ENCODE measurements at places on chromosomes 5 and 9. TPM values are rescaled to one million over a fixed set of nuclear protein-coding genes. Genes with fewer than 3 reads are reported as not detected.
A peak's percentile ranks its signal among the peaks of the same experiment; 100 is the strongest.

DNA sequence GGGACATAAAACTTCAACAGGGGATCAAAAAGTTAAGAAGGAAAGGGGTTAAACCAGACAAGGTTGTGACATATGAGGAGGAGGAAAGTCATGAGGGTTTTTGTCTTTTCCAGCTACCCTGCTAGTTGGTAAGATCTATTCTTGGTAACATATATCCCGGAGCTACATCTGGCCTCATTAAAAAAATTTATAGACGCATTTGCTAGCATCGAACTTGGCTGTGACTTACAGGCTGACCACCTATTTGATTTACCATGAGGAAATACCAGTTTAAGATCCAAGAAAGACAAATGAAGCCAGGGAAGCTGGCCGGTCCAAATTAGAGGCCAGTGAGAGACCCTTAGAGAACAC, 87.6 kb upstream of the NIPAL4 start:
- DNase-seq = no peak

GRCh38 chr5:125367702-125368101, 621.3 kb upstream of the ZNF608 start:
- DNase-seq = no peak

Gene TLE1
- 34.8 TPM for total RNA-seq

Gene SLC36A2
- not detected for total RNA-seq

DNA sequence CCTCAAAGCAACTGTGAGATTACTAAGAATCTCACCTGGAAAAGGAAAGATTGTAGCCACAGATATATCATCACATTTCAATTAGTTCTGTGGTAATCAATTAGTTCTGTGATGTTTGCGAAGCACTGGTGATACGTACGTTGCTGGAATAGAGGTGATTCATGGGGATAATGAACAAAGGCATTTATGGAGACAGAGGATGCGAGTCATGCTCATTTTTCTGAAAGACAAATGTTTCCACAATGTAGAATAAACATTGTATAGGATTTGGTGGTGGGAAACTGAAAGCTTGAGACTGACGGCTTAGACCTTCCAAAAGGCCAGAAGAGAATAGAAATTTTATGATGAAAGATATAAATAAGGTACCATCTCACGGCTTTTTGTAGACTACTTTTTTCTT, 507.3 kb upstream of the TYRP1 start:
- no peak for DNase-seq

DNA sequence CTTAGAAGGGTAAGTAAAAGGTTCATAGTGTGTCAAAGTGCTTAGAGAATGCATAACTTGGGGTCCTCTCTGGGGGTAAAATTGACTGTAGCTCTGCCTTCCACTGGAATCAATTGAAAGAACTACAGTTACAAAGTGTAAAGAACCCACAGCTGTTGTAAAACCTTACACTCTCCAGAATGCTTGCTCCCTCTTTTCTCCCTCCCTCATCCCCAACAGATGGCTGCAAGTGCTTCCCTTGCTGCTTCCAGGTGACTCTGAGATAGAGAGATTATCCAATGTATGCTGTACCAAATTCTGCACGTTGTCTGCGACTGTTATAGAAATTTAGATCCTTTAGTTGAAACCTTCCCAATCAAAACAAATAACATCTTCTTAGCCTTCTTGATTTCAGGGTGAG, 126.0 kb downstream of the STK32A start:
- DNase-seq = no peak

DNA sequence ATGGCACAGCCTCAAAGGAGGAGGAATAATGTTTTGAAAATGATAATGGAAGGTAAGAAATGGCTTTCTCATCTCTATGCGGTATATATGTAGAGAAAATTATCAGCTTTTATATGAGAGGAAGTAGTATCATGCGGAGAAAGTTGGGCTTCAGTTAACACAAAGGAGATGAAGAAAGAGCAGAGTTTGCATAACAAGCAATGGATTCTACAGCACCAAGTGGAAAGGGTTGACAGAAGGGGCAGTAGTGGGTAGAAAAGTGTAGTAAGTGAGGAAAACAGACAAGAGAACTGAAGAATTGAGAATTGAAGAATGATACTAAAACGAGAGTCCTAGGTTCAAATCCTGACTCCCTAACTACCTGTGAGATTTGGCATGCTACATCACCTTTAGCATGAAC, 51.0 kb downstream of the GNG10 start:
- DNase-seq = no peak

DNA sequence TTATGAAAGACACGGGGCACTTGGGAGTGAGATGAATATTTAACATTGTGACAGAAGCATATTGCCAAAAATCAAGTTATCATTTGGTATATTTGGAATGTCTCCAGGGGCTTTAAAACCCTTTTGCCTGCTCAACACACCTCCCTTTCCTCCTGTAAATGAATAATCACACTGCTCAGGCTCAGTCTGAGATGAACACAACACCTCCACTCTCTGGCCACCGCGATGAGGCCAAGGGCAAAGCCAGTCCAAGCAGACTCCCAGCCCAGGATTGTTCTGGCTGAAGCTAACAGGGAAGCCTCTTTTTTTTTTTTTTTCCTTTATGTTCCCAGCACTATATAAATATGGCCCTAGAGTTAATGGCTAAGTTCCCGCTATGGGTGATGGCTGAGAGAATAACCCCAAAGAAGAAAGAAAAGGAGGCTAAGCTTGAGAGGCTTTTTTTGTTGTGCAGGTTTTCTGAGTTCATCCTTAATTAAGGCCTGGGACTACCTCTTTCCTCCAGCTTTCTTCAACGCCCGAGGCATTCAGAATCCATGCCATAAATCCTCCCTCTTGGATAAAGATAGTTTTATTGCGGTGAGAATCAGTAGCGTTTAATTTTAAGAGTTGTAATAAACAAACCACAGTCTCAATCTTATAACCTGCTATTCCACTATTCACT, 10.5 kb upstream of the ERAP1 start:
- no peak for DNase-seq

- DNase-seq = no peak
Measured at GRCh38 chr9:124084087-124084486, 72.5 kb downstream of the LHX2 start.

DNA sequence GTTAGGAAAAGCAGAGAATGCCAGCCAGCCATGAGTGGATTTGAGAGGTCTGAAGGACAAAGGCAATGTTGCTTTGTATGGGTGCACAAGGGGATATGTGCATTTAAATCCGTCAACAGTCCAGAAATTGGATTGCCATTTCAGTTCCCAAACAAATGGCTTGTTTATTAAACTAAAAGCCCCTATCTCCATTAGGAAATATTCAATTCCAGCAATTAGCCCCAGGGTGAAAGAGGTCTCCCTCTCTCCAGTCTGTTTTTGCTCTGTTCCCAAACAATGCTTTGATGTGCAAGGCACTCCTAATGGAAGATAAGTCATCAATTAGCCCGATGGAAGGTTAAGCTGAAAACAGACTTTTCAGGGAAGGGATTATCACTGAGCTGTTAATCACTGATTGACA, 101.3 kb downstream of the C9orf152 start:
- no peak for DNase-seq

Gene NRG2
- total RNA-seq = 7.0 TPM

Gene FCN2
- not detected for total RNA-seq

Gene PCDHGA6
- total RNA-seq = 7.3 TPM

GRCh38 chr9:93122721-93123221, 11.3 kb downstream of the NINJ1 start:
- peak; percentile 46 for DNase-seq

GRCh38 chr5:137566780-137567179, 67.7 kb upstream of the SPOCK1 start:
- DNase-seq = no peak

Gene ZNF483
- total RNA-seq = 1.7 TPM

Gene UBE2B
- 65.3 TPM for total RNA-seq

Gene SYNPO
- total RNA-seq = 8.5 TPM

GRCh38 chr5:112583166-112583565, 154.5 kb upstream of the APC start:
- no peak for DNase-seq

DNA sequence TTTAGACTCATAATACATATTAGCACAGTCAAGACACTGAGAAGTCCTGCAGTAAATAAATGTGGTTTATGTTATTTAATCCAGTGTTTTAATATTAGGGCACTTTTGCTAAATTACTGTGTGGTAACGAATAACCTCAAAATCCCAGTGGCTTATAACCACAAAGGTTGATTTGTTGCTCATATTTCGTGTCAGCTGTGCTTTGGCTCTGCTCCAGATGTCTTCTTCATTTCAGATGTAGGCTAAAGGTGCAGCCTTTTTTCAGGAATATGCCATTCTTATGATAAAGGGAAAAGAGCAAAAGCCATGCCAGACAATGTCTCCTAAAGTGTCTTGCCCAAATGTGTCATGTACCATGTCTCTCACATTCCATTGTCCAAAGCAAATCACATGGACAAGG, 144.8 kb downstream of the BRINP1 start:
- DNase-seq = no peak

GRCh38 chr9:136847088-136847825, 2.0 kb upstream of the PHPT1 start:
- DNase-seq = peak; percentile 81

DNA sequence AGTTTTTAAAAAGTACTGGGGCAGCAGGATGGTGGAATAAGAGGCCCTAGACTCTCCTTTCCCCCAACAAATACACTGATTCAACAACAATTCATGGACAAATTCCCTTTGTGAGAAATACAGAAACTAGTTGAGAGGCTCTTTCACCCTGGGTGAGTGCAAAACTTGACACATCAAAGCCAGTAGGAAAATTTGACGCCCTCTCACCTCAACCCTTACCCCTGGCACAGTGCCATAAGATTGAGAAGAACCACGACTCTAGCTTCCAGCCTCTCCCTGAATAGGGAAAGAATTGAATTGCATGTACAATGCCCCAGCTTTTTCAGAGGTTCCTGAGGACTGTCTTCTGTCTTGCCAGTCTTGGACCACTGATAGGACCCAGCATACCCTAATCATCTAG, 12.3 kb downstream of the KIF4B start:
- DNase-seq = no peak

DNA sequence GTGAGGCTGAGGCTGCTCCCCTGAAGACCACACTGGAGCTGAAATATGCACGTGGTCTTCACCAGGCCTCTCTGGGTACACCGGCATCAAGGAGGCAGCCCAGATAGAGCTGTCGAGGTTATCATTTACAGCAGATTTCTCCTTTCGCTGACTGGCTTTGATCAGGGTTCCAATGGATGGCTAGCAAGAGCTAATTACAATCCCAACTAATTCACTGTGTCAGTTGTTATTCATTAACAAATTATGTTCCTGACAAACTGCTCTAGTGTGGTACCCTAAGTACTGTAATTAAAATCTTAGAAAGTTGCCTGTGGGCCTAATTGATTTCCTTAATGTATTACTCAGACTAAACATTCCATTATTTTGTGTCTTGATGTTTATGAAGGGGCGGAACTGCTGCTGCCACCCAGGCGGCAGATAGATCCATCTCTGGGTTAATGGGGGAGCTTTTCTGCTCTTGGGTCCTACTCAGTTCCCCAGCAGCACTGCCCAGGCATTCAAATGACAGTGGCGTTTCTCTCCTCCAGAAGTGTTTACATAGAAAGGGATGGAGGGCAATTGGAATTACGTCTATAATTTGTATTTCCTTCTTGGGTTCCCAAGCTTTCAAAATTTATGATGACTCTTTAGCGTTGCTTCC, 71.7 kb upstream of the RAD23B start:
- DNase-seq = no peak

DNA sequence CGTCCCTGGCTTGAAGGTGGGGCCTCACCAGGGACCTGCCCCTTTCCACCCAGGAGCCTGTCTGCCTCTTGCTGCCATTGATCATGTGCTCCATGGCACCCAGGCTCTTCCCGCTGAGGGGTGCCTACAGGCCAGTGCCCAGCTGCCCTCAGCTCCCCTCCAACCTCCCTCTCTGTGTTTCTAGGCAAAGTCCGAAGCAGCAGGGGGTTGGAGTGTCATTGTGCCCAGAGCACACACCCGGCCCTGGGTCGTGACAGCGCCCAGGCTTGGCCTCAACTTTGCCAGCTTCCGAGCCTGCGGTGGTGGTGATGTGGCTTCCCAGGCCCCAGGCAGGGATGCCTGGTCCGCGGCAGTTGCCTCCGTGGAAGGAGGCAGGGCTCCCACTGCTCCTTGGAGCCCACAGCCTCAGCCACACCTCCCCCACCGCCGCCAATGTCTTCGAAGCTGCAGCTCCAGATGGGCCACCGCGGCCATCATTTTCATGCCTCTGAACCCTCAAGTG, 52.4 kb downstream of the GTF3C4 start:
- no peak for DNase-seq

DNA sequence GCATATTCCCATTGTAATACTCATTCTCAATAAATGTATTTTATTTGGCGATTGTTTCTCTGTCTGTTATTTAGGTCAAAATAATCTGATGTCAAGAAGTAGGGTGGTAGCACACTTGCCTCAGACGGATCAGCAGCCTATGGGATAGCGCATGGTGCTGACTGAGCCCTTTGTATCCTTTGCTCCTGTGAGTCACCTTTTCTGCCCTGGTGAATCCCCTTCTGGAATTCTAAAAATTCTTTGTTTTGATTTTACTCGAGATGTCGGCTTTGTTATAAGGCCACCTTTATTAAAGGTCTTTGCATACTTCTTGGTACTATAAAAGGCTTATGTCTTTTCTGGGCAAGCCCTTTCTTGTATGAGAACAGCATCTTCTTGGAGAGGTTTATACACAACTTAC, 1187.8 kb downstream of the CDH9 start:
- no peak for DNase-seq

DNA sequence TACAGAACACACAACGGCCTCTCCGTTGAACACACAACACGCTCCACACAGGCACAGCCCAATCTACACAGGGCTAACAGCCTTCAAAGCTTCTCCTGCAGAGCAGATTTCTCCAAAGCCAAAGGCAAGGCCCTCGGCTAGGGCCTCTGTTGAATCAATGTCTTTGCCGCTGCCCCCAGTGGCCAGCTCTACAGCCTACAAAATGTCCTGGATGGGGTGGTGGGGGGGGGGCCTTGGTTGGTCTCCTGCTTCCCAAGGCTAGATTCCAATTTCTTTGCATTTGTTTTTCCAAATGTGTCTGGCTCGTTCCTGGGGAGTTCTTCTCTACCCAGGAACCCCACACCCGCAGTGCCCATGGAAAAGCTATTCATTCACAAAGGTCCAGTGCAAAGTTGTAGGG, 167.2 kb downstream of the PAX5 start:
- no peak for DNase-seq

GRCh38 chr5:67612961-67613360, 416.4 kb upstream of the CD180 start:
- DNase-seq = no peak

GRCh38 chr9:108045851-108046250, 556.3 kb upstream of the KLF4 start:
- no peak for DNase-seq

Gene BTNL8
- total RNA-seq = 0.51 TPM

- DNase-seq = no peak
Measured at GRCh38 chr5:56475689-56476486, 242.8 kb upstream of the ANKRD55 start.

Gene TAF11L5
- total RNA-seq = not detected

- no peak for DNase-seq
Measured at GRCh38 chr5:54832045-54832444, 153.3 kb downstream of the ESM1 start.

DNA sequence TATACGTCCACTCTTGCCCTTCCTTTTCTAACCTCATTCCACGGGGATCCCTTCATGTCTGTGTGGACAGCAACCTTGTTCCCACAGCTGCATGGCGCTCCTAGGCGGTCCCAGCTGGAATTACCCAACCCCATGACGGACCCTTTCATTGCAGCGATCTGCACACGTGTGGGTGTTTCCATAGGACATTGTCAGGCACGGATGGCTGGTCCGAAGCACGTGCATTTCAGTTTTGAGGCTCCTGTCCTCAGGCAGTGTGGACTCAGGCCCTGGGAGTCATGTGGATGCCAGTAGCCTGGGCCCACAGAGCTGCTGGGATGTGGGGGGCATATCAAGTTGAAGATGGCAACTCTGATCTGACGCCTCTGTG, 15.0 kb downstream of the CARD19 start:
- DNase-seq = peak; percentile 28
